ENCODE measurements at places on chromosomes 2 and 18. TPM values are rescaled to one million over a fixed set of nuclear protein-coding genes. Genes with fewer than 3 reads are reported as not detected.

Gene DSC2
- 20.4 TPM for total RNA-seq

Gene LIMS4
- total RNA-seq = not detected

Gene KIF5C
- total RNA-seq = 46.5 TPM

Gene FOXD4L1
- total RNA-seq = not detected

Gene LPIN1
- 9.5 TPM for total RNA-seq

Gene POMC
- 12.3 TPM for total RNA-seq

- H3K36me3 ChIP-seq = no peaks in the 10 kb centered on the region
- H3K27me3 ChIP-seq = no peaks in the 10 kb centered on the region
- H3K4me3 ChIP-seq = no peak overlapping the region
- no peak overlapping the region for H3K27ac ChIP-seq
Measured at GRCh38 chr18:35164133-35164532, 76.7 kb upstream of the ZNF397 start.

DNA sequence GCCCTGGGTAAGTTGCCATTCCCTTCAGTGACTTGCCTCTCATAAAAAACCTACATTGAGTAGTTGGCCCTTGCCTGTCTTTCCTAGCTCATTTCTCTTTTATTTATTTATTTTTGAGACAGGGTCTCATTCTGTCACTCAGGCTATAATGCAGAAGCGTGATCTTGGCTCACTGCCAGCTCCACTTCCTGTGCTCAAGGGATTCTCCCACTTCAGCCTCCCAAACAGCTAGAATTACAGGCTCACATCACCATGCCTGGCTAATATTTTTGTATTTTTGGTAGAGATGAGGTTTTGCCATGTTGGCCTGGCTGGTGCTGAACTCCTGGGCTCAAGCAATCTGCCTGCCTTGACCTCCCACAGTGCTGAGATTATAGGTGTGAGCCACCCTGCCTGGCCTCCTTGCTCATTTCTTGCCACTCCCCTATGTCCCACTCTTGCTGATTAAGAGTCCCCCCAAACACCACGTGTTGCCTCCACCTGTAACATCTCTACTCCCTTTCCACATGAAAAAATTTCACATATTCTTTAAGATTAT is 12.6 kb downstream of the EVA1A start:
- no peaks in the 10 kb centered on the region for H3K36me3 ChIP-seq
- 0 out of 2 replicates have a peak, but pooled peaks cover 4% of the 10 kb centered on the region for H3K4me1 ChIP-seq
- no peaks in the 10 kb centered on the region for H3K27me3 ChIP-seq
- no peak for DNase-seq

DNA sequence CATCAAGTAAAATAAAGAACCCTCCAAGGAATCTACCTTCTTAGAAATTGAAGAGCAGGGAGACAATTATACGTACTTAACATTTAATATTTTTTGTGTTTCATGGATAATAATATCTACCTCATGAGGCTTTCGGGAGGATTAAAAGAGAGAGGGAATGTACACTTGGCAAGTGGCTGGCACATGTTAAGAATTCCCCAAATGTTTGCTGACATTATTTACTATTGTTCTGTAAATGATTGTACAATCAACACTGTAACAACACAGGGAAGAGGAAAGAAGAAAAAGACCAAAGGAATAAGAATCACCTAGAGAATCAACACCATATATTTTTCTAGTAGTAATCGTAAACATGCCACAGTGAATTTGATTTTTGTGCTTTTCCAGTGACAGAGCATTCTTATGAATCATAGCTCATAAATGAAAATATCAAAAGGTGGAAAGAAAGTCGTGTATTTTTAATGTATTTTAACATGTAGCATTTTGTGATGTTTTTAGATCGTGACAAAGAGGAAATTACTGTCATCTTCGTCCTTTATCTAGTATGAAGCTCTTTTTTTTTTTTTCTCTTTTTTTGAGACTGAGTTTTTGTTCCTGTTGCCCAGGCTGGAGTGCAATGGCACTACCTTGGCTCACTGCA is 67.3 kb downstream of the B3GNT2 start:
- H3K27ac ChIP-seq = no peak overlapping the region
- peaks cover 18% of the 10 kb centered on the region for H3K4me1 ChIP-seq
- no peak overlapping the region for H3K4me3 ChIP-seq
- H3K27me3 ChIP-seq = no peaks in the 10 kb centered on the region
- no peaks in the 10 kb centered on the region for H3K36me3 ChIP-seq
- no peak for DNase-seq

- H3K27ac ChIP-seq = no peak overlapping the region
- no peaks in the 10 kb centered on the region for H3K27me3 ChIP-seq
- no peak overlapping the region for H3K4me3 ChIP-seq
Measured at GRCh38 chr2:129710670-129711495, 268.6 kb upstream of the RAB6C start.

- H3K4me3 ChIP-seq = no peak overlapping the region
- no peak overlapping the region for H3K27ac ChIP-seq
- H3K36me3 ChIP-seq = no peaks in the 10 kb centered on the region
- H3K27me3 ChIP-seq = no peaks in the 10 kb centered on the region
- H3K4me1 ChIP-seq = peaks cover 9% of the 10 kb centered on the region
Measured at GRCh38 chr2:133345638-133346037, 222.6 kb downstream of the NCKAP5 start.

GRCh38 chr2:71045151-71045550 is 23.3 kb upstream of the NAGK start:
- no peaks in the 10 kb centered on the region for H3K36me3 ChIP-seq
- no peaks in the 10 kb centered on the region for H3K4me1 ChIP-seq
- no peak overlapping the region for H3K27ac ChIP-seq
- no peak for DNase-seq
- H3K27me3 ChIP-seq = no peaks in the 10 kb centered on the region
- no peak overlapping the region for H3K4me3 ChIP-seq

- H3K27ac ChIP-seq = no peak overlapping the region
- H3K4me3 ChIP-seq = no peak overlapping the region
- no peaks in the 10 kb centered on the region for H3K4me1 ChIP-seq
- H3K27me3 ChIP-seq = no peaks in the 10 kb centered on the region
Measured at GRCh38 chr2:53751728-53752127, 15.9 kb upstream of the CHAC2 start.

- no peak for DNase-seq
- no peaks in the 10 kb centered on the region for H3K27me3 ChIP-seq
- H3K36me3 ChIP-seq = no peaks in the 10 kb centered on the region
- H3K4me3 ChIP-seq = no peak overlapping the region
- H3K4me1 ChIP-seq = no peaks in the 10 kb centered on the region
Measured at GRCh38 chr18:33062834-33063364, 290.1 kb upstream of the KLHL14 start.
